ENCODE measurements at places on chromosomes 5 and 9.

GRCh38 chr9:68978501-68978900, 35.4 kb downstream of the PRKACG start:
- no peak for DNase-seq

- DNase-seq: peak; percentile 78
Measured at GRCh38 chr9:115155037-115155436, 37.1 kb upstream of the TNC start.

DNA sequence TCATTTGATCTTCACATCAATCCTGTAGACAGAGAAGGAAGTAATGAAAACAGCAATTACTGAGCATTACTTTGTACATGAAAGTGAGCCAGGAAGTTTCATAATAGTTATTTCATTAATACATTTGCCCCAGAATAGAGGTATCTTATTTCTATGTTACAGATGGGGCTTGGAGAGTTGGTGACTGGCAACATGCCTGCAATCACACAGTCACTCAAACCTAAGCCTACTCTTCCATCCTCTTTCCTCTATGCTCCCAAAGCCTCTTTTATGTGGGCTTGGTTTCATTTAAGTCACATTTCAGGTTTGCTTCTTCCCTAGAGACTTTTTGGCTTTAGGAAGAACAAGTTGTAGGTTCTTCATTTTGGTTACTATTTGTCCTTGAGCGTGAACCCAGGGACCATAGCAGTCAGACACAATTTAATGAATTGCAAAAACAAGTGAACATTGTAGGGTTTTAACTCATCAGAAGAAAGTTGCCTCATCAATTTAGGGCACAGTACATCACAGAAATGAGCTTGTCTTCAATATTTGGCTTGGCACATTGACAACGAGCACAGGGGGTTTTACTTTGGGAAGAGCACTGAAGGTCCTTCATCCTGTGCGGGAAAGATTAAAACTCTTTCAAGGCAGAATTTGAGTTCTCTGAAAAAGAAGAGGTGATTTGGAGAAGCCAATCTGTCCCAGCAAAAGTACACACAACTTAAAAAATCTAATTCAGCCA, 381.1 kb downstream of the TMEM38B start:
- DNase-seq: no peak

- DNase-seq: no peak
Measured at GRCh38 chr9:87270221-87270847, 227.3 kb upstream of the DAPK1 start.

DNA sequence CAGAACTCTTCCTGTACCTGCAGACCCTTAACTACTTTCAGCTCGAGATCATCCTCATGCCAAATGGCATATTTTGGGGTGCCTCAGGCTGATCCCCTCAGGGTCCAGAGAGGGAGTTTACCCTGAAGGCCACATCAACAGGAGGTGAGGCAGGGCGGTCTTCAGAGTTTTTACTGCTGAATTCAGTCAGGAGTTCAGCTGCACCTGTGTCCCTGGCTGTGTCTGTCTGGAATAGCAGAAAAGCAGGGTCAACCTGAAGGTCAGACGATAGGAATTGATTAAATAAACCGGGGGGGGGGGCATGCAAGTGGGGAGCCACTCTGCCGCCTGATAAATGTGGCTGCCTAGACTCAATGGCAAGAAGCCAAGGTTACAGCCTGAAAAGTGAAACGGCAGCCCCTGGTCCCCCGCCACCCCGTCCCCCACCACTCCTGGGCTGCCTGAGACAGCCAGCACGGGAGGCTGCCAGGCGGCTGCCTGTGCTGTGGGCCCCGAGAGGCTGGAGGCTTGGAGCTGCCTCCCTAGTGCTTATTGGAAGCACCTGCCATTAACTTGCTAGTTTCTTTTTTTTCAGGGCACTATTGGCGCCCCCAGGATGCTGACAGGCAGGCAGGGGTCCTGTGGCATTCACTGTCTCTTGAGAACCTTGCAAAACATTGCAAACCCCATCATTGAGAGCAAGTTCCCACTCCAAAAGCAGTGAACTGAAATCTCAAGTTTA, 182.7 kb upstream of the PPP1R26 start:
- DNase-seq: no peak

DNA sequence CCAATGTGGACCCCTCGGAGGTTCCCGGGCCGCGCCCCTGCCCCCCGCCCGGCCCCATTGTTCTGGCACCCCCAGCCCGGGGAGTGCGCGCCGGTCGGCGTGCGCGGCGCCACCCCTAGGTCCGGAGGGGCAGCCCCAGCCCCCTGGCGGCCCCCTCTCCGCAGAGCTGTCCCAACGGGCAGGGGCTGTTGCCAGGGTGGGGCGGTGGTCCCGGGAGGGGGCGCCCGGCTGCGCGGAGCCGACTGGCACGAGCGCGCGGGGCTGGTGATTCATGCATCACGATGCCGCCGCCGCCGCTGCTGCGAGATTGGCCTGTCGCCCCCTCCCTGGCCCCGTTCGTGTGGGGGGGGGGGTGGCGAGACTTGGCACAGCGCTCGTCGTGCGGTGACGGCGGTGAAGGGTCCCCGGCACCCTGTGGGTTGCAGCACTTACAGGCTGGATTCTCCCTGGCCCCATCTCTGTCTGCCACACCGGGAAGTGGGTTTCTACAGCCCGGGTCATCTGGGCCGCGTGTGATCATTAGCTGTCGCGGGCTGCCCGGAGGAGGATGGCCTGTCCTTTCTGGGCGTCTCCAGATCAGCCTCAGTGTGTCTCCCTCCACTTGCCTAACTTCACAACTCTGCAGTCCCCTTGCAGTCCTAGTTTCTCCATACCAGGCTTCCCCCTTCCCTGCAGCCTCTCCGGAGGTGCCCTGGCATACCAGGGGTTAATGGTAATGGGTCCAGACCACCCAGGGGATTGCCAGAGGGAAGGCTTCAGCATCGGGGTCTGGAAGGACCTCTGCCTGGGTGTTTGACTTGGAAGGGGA, 858 bp downstream of the NCS1 start:
- DNase-seq: no peak

DNA sequence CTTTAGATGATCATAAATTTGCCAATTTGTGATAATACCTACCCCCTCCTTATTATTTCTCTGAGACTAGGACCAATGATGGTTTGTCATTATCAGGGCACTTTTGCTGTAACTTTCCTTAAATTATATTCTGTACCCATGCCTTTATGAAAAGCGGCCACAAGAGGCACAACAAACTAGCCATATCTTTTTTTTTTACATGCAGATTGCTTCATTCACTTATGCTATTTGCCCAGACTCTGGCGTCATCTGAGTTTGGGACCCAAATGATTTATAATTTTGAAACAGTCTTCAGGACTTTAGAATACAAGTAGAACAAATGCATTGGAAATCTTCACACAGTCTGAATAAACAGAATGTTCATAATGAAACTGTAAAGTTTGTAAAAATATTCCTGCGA, 408.1 kb downstream of the MAT2B start:
- no peak for DNase-seq

DNA sequence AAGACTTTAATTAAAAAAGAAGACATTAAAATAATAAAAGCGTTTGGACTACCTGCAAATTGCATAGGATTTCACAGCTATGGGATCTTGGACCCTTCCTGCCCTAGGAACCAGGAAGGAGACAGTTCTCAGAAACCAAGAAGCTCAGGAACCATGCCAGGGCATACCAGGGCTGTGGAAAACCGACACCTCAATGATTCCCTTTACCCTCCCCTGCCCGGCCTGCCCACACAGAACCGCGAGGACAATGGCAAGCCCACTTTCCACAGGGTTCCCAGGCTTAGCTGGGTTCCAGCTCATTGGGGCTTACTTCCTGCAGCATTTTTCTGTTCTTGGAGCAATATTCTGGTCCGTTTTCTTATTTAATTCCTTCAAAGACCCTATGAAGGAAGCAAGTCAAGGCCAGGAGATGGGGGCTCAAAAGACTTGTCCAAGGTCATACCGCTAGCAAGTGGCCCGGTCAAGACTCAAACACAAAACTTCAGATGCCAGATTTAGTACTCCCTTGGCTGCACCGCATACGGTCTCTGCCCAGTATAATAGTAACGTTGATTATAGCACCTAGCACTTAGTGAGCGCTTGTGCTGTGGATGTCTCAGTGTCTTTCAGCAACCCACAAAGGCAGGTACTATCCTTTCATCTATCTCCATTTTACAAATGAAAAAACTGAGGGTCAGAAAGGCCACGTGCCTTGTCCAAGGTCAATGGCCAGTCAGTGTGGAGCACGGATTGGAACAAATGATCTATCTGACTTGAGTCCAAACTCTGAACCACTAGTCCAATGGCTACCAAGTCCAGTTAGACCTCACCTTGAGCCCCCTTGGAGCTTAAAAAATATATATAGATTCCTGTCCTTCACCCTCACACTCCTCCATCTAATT, 6.8 kb downstream of the FAT2 start:
- no peak for DNase-seq

DNA sequence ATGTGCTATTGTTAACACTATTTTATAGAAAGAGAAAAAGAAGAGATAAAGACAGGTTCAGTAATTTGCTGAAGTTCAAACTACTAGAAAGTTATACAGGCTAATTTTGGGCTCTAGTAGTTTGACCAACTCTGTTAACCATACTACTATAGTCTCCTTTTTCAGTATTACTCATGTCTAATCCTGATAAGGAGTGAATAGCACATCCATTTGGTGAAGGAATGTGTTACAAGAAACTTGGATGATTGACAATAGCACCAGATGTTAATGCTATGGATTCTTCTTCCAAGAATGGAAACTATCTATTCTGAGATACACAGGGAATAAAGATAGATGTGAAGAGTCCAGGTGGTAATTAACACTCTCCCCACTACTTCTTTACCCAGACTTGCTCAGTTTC, 677.3 kb downstream of the PRELID2 start:
- no peak for DNase-seq

DNA sequence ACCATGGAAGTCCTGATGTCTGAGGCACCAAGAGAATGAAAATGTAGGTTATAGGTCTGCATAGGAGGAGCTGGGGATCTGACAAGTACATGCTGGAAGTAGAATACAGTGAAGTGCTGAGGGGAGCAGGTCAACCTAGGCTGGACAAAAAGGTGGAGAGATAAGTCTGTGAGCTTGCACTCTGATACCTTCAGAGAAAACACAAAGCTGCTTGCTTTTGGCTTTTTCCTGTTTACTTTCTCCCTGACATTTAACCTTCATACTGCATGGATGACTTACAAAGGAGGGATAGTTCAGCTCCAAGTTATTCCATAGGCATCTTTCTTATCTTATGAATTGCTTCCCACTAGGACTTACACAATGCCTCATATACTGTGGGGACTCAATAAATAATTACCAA, 256.7 kb upstream of the NREP start:
- DNase-seq: no peak

- DNase-seq: no peak
Measured at GRCh38 chr5:54738973-54739367, 221.4 kb downstream of the SNX18 start.

GRCh38 chr5:138635265-138635664, 60.1 kb upstream of the HSPA9 start:
- no peak for DNase-seq

DNA sequence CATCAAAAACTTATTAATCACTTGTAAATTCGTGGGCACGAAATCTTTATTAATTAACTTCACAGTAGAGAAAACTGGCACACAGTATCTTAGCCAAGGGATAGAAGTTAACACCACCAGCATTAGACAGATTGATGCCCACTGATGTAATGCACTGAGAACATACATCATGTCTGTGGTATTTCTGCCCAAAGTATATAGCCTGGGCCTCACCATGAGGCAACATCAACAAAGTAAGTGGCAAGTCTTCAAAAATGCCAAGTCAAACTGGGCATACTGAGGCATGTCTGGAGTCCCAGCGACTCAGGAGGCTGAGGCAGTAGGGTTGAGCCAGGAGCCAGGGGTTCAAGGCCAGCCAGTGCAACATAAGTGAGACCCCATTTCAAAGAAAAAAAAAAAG, 79.5 kb downstream of the GLIS3 start:
- no peak for DNase-seq

- DNase-seq: peak; percentile 65
Measured at GRCh38 chr9:100472788-100473275, at the start of gene TMEFF1. TSS of gene TMEFF1 (plus strand) at chr9:100473149. CDS start at chr9:100473545, 396 bp downstream.

GRCh38 chr5:390623-391491, 52.1 kb upstream of the EXOC3 start:
- no peak for DNase-seq

GRCh38 chr9:8644571-8644970, 845.0 kb upstream of the DMAC1 start:
- no peak for DNase-seq

DNA sequence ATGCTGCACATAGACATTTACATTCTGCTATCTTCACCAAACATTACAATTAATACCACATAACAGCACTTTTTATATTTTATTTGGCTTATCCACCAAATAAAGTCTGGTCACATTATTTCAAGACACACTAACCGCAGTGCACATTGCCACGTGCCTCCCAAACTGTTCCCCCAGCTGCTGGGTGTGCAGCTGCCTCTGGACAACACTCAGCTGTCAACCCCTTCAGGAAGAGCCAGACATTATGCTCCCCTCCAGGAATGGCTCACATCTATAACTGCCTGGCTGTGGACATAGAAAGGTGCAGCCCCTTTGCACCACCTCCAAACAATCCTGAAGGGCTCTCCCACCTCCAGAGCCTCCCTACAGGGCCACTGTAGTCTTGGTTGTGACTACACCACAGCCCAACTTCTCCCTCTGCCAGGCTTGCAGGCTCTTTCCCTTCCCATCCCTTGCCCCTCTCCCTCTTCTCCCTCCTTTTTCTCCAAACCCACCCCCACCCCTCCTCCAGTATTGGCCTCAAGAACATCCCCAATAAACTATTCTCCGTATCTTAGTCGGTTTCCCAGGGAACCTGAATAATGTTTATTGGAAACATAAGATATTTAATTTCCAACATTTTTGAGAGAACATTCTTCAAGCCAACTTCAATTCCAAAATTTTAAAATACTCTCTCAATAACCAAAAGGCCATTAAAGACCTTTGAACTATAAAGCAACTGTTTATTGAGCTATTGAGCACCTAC, 372.3 kb downstream of the CTNND2 start:
- no peak for DNase-seq

DNA sequence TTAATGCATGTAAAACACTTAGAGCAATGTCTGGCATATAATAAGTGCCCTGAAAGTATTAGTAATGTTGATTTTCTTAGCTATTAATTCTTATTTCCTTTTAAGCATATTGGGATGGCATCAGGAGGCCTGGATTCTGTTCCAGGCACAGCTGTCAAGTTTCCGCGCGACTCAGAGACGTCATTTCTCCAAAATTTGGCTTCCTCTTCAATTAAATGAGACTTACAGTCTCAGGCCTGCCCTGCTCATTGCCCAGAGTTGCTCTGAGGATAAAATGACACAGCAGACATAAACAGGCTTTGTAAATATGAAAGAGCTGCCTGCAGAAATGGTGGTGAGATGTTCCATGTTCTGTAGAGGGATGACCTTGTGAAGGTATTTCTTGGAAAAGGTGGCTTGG, 159.8 kb upstream of the GLRA1 start:
- DNase-seq: no peak

DNA sequence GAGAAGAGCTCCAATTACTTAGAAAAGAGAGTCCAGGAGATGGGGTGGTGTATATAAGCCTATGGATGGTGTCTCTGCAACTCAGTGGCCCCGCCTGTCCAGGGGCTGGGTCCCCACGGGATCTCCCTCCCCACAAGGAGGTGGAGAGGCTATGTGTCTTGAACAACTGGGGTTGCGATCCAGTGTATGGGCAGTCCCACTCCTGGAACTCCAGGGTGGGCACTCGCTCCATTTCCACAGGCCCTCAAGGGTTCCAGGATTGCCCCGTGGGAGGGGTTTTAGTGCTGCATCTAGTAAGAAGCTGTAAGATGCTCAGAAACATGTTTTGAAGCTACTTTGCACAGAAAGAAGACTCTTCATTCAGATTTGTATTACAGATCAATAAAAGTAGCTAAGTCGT, 558 bp upstream of the SMAD5 start:
- no peak for DNase-seq

Measured in dorsolateral prefrontal cortex (tissue), 122 donors.